ENCODE measurements at places on chromosomes 7 and 10.

GRCh38 chr10:77692782-77693181 lies 55.2 kb upstream of the KCNMA1 start:
- no peak for DNase-seq

DNA sequence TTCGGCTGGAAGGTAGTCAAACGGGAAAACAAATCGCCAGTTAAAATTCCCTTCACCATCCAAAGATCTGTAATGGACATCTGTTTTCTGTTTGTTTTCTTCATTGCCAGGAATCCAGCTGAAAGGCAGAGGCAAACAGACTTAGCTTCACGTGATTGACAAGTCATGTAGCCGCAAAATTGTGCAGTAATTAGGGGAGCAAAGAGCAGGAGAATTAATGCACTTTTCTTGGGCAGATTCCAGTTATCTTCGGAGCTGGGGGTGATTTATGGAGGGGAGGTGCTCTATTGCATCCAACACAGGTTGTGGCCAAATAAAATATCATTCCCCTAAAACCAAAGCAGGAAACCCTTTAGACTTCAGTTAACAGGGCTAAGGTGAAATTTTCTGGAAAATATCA lies 162.2 kb downstream of the MYOF start:
- DNase-seq = peak; percentile 72

DNA sequence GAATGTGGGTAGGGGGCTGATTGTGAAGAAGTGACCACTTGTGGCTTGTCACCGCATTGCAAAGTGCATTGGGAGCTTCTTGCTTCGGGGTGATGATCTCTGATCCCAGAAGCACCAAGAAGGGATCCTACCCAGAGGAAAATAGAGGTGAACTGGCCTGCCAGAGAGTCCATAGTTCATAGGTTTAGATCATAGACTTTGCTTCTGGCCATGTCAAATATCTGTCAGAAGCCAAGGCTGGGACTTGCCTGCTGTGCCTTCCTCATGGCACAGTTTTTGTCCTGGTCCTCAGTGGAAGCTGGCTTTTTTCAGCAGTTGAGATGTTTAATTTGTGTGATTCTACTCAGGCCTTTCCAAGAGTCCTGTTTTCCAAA lies 1.1 kb downstream of the ZSWIM8 start:
- no peak for DNase-seq

DNA sequence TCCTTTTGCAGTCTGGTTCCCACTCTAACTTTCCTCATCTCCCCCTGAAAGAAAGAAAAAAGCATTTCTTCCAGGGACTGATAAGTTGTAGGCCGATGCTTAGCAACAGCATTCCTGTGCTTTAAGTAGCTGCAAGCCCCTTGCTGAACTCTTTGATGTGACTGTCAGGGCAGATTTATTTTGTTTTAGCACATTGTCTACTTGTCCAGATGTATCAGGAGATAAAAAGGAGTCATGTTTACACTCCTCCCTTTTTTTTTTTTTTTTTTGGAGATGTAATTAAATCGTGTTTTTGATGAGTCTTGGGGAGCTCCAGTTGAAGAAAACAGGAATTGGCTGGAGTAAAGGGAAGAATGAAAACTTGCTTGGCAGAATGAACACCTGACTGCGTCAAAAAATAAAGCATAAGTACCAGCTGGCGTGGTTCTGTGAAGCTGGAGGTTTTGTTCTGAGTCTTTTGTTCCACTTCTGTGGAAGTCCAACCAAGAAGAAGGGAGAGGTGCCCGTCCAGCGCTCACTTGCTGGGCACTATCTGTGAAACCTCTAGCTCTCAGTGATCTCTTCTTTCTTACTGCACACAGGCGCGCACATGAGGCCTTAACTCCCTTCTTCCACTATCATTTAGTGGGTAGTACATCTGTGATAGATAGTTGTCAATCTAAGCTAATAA lies 871.7 kb downstream of the LRMDA start:
- DNase-seq = no peak

DNA sequence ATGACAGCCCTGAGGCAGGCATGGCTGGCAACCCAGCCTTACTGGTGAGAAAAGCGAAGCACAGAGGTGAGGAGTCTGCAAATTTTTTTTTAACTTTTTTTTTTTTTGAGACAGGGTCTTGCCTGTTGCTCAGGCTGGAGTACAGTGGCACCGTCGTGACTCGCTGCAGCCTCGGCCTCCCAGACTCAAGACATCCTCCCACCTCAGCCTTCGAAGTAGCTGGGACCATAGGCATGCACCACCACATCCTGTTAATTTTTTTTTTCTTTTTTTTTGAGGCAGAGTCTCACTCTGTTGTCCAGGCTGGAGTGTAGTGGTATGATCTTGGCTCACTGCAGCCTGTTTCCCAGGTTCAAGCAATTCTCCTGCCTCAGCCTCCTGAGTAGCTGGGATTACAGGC lies 35.1 kb upstream of the DLG5 start:
- DNase-seq = no peak

- DNase-seq = no peak
These were observed 176.2 kb downstream of the RTKN2 start for GRCh38 chr10:62092301-62093030.

- DNase-seq = no peak
These were observed 156.5 kb upstream of the NPS start for GRCh38 chr10:127392351-127393235.

GRCh38 chr7:47741984-47742383 lies 160.1 kb upstream of the TNS3 start:
- DNase-seq = no peak

- no peak for DNase-seq
These were observed 1.2 kb upstream of the NOM1 start for GRCh38 chr7:156948361-156948760.

DNA sequence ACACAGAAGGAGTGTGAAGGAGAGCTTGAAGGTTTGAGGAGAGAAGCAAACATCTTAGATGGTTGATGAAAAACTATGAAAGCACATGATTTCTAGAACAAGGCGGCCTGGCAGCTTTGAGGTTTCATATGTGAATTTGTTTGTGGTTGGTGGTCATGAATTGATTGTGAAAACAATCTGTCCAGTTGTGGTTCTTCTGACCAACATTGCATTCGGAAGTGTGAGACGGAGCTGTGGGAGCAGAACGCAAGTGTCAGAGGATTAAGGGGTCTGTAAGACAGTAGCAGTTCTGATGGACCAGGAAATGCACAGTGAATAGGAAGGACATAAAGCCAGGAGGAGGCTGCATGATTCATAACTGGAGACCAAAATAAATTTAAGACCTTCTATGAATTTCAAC lies 594.6 kb downstream of the NXPH1 start:
- no peak for DNase-seq

DNA sequence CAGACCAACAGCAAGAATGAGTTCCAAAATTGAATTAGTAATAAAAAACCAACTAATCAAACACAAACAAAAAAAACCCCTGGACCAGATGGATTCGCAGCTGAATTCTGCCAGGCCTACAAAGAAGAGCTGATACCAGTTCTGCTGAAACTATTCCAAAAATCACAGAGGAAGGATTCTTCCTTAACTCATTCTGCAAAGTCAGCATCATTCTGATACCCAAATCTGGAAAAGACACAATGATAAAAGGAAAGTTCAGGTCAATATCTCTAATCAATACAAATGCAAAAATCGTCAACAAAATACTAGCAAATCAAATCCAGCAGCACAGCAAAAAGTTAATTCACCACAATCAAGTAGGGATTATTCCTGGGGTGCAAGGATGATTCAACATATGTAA lies 6.1 kb upstream of the ABCA13 start:
- no peak for DNase-seq

GRCh38 chr7:138738114-138738513 lies 37.0 kb upstream of the SVOPL start:
- no peak for DNase-seq
